ENCODE measurements at places on chromosomes 13 and 19. TPM values are rescaled to one million over a fixed set of nuclear protein-coding genes. Genes with fewer than 3 reads are reported as not detected.
A peak's percentile ranks its signal among the peaks of the same experiment; 100 is the strongest.

- DNase-seq, result no peak
Observed at GRCh38 chr19:50427318-50427925, 5.3 kb upstream of the MYBPC2 start.

GRCh38 chr19:29483944-29484581 is 41.7 kb upstream of the VSTM2B start:
- DNase-seq, result no peak

The CYP2S1 gene
- 18.2 TPM for total RNA-seq

The NDUFB7 gene
- 482 TPM for total RNA-seq

DNA sequence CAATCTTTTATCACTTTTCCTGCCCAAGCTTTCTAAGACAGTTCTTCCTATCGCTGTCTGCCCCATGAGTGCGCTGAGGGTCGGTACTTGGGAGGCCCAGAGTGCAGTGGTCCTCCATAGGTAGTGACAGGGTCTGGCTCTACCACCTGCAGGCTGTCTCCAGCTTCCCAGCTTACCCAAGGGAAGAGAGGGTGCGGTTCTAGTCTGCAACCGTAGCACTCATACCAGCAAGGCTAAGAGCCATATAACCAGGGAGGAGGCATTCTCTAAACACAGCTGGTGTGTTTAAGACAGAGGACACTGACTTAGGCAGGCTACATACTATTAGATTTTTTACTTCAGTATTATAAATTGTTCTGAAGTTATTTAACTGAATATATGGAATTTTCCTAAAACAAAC is 8.2 kb downstream of the PROZ start:
- no peak for DNase-seq

DNA sequence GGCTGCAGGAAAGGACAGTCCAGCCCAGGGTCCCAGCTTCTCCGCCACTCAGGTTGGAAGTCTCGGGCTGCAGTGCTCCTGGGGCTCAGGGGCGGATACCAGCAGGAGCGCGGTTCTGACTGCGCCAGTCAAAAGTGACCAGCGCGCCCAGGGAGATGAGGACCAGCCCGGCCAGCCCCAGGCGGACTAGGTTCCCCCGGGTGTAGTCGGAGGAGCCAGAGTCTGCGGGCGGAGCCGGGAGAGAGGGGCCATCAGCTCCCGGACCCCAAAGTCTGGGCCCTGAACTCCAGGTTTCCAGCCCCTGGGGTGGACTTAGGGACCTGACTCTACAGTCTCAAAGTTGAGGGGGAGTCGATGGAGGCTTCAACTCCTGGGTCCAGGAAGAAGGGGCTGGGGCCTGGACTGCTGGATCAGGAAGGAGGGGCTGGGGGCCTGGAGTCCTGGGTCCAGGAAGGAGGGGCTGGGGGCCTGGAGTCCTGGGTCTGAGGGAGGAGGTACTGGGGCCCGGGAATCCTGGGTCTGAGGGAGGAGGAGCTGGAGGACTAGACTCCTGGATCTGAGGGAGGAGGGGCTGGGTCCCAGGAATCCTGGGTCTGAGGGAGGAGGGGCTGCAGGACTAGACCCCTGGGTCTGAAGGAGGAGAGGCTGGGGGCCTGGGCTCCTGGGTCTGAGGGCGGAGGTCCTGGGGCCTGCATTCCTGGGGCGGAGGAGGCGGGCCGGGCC is 5.3 kb downstream of the OSCAR start:
- DNase-seq, result no peak

DNA sequence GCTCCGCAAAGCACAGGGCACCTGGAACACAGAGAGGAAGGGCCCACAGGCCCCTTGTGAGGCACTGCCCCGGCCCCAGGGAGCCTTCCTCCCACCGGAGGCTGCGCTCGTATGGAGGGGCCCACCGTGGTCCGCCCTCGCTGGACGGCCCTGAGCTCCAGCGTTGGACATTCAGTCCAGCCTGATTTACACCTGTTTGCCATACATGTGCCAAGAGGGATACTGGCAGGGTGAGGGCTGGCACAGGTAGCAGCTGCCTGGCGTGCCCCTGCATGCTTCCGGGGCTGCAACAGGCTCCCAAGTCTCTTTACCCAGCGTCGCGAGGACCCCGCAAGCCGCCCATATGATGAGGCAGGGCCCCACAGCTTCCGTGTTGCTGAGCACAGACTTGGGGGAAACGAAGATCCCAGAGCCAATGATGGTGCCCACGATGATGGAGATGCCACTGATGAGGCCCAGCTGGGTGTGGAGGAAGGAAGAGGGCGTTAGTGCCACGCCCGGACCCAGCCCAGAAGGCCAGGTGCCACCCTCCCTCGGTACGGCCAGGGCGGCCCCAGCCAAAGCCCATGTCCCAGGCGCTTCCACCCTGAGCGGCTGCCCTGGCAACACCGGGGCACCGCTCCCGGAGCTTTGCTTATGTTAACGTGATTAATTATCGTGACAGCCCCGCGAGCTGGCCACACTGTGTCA is 5.1 kb downstream of the SLC7A9 start:
- DNase-seq, result no peak

DNA sequence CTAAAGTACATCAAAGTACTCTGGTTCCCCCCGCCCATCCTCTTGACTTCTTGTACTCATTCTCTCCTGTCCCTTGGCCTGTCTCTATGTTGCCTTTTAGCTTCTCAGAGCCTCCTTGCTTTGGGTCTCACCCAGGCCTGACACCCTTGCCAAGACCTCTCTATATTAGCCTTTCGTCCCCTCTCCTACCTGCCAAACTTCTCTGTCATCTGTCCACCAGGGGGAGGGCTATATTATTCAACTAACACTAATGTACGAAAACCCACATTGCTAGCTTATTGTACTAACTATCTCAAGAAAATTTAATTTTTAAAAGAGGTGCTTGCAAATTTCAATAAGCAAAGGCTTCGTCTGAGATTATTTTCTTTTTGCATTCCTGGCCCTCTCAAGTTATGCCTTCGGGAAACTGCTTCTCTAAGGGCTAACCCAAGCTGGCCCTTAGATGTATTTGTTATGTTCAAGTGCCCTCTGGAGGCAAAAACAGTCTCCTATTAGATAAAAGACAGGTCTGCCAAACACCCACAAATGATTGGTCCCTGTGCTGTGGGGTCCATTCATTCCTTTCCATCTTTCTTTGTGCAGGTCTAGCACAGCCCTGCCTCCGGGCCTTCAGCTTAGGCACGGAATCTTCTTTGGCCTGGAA is 6.3 kb upstream of the MRPS31 start:
- peak; percentile 94 for DNase-seq

- no peak for DNase-seq
Observed at GRCh38 chr13:112637017-112637801, 49.3 kb upstream of the TUBGCP3 start.

- DNase-seq, result no peak
Observed at GRCh38 chr13:110232756-110233155, 74.2 kb downstream of the COL4A1 start.

DNA sequence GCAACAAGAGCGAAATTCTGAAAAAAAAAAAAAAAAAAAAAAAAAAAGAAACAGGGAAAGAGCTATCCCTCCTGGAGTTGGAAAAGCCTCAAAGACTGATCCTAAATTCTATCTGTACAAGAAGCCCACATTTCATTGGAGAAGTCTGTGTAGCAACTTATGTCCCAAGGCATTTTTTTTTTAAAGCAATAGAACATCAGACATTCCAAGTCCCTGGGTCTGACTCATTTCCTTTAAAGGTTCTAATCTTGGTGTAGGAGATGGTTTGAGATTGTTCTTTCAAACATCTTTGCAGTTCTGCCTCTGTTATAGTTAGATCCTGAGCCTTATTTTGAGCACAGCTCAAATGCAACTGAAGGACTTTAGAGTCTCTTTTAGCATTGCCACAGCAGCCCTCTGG is 706.5 kb upstream of the MIR17HG start:
- DNase-seq, result no peak

DNA sequence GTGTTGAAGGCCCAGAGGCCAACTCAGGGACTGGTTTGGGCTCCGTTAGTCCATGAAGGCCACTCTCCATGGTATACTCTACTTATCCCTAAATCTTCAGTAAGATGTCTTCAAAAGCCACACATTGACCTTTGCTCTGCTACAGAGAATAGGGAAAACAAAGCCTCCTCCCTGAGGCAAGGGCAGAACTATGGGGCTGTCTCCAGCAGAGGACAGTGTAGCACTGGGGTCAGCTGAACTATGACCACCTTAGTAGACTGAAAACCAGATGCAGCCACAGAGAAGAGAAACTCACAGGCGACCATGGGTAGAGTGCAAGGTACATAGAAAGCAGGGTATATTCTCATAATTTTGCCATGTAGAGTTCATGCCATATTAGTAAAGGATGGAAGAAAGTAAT is 587.4 kb downstream of the LMO7 start:
- DNase-seq, result no peak

DNA sequence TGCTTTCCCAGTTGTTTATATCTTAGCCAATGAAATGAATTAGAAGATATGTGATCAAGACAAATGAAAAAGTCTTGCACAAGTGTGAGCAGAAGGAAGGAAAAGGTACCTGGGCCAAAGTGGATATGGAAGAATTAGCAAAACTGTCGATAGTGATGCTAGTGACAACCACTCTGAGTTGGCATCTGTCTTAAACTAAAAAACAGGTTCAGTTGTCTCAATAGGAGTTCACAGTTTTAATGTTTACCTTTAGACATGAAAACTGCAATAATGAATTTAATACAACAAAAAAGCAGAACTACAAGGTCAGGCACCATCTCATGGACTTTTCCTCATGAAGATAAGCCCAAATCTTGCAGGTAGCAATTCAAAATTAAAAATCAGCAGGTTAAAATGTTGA is 688.5 kb downstream of the EFNB2 start:
- no peak for DNase-seq

GRCh38 chr19:33260628-33261418 is 35.2 kb upstream of the SLC7A10 start:
- DNase-seq, result no peak

All from HT-29 (cell line).